ENCODE measurements at places on chromosomes 4 and X.
A peak's percentile ranks its signal among the peaks of the same experiment; 100 is the strongest.

GRCh38 chrX:77925764-77926163 is 15.3 kb downstream of the ATP7A start:
- DNase-seq: no peak

GRCh38 chrX:19836337-19836736 is 51.1 kb downstream of the SH3KBP1 start:
- DNase-seq: no peak

DNA sequence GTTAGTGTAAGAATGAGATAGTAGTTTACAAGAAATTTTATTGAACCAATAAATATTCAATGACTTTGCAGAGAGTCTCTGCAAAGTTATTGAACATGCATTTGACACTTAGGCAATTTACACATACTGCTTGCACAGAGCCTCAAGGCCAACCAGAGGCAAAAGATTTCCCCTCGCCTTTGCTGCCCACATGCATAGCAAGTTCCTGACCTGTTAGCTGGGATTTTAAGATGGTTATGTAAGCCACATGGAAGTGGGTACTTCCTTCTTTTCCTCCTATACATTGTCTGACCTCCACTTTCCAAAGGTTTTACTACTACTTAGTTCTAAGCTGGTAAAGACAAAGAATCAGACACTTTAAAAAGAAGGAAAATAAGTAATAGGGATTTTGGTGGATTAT is 430.1 kb upstream of the FRG1 start:
- DNase-seq: no peak

DNA sequence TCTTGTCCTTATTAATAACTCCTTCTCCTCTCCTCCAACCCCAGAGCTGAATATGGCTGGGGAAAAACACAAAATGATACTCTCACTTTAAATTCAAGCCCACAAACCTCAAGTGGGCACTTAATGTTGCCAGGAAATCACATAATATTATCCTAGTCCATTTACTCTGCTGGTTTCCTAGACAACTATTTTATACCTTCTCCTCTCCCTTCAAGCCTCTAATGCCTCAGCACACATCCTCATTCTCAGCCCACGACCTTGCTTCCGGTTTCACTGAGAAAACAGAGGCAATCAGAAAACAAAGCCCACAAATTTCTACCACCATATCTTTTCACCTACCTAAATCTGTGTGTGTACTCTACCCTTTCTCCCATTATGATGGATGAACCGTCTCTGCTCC is 12.1 kb upstream of the CLCN5 start:
- no peak for DNase-seq

- no peak for DNase-seq
Observed at GRCh38 chrX:3621414-3621813, 92.0 kb downstream of the PRKX start.

- no peak for DNase-seq
Observed at GRCh38 chrX:121195719-121196118, 148.3 kb downstream of the GLUD2 start.

GRCh38 chrX:47690175-47690574 is 31.2 kb upstream of the UXT start:
- DNase-seq: no peak

DNA sequence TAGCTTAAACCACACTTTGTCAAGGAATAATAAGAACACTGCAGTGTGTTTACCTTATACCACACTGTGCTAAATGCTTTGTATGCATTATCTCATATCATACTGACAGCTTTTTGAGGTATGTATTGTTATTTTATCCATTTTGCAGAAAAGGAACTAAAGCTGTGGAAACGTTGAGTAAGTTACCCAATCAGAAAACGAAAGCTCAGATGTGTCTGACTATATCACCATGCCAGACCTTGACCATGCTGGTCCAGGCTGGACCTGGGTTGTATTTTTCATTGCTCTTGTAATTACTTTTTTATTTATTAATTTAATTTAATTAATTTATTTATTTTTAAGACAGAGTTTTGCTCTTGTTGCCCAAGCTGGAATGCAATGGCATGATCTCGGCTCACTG is 2.1 kb downstream of the HSD17B11 start:
- DNase-seq: no peak

DNA sequence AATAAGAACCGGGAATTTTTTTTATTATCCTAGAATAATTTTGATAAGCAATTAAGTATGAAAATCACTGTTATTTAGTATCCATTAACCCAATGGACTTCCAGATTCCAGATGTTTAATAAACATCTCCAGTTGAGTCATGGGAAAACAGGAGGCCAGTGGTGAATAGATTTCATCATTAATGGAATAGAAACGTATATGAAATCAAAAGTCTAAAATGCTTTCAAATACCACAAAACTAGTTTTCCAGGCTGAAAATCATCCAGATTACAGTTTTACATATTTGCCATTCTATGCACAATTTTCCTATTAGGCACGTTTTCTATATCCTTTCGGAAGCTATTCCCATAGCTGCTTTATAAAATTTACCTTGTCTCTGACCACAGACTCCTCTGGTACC is 35.0 kb downstream of the IRF2 start:
- DNase-seq: no peak

DNA sequence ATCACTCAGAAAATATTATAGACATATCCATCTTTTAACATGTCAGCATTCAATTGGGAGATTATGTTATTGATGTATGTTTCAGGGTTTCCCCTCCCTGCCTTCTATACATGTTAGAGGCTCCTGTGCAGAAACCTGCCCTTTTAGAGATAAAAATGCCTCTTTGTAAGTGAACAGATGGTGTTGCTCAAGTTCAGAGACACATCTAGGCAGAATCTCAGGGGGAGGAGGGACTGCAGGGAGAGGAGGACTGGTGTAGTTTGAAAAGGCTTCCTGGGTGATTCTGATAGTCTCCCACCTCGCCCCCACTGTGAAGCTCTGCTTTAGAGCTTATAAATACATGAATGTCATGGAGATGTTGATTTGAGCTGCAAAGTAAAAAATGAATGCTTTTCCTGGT is 12.0 kb upstream of the UNC5C start:
- no peak for DNase-seq

GRCh38 chr4:109655396-109655795 is 47.8 kb downstream of the CASP6 start:
- DNase-seq: no peak

DNA sequence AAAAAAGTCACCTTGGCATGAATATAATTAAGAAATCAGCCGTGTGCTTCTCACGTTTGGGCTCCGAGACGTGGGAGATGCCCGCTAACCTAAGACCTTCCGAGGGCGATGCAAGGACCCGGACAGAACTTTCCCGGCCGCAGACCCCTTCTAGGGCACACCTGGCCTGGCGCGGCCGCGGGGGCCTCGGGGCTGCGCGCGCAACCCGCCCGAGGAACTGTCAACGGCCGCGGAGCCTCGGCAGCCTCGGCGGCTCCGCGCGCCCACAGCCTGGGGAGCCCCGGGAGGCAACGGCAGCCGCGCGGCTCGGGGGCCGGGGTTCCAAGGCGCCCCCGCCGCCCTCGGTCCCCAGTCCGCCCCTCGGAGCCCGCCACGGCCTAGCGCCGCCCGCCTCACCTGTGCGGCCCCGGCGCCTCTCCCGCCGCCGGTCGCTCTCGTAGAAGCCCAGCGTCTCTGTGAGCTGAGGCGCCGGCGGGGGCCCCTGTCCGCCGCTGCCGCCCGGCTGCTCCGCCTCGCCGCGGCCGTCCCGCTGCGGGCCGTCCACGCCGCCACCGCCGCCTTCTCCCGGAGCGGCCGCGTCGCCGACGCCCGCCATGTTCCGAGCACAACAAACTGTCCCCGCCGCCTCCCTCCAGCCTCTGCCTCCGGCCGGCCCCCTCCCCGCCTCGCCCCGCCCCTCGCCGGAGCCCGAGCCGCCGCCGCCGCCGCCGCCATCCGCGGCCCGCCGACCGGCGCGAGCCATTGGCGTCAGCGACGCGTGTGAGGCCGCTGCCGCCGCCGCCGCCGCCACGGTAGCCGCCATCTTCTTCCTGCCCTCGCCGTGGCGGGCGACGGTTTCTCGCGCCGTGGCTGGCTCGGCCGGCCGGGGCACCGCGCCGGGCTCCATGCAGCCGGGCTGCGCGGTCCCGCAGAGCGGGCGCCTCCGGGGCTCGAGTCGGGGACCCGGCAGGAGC is at the start of gene TAPT1:
Gene TAPT1, minus strand, starts transcription at position 609 of the 953 bp plus-strand sequence. Its CDS starts 14 bp downstream, at position 595.
- DNase-seq: peak; percentile 89

- no peak for DNase-seq
Observed at GRCh38 chr4:66465111-66465510, 794.8 kb upstream of the EPHA5 start.

GRCh38 chr4:139453041-139453370 is 915 bp upstream of the RAB33B start:
- peak; percentile 62 for DNase-seq

GRCh38 chr4:18397681-18398390 is 376.3 kb upstream of the LCORL start:
- DNase-seq: no peak

DNA sequence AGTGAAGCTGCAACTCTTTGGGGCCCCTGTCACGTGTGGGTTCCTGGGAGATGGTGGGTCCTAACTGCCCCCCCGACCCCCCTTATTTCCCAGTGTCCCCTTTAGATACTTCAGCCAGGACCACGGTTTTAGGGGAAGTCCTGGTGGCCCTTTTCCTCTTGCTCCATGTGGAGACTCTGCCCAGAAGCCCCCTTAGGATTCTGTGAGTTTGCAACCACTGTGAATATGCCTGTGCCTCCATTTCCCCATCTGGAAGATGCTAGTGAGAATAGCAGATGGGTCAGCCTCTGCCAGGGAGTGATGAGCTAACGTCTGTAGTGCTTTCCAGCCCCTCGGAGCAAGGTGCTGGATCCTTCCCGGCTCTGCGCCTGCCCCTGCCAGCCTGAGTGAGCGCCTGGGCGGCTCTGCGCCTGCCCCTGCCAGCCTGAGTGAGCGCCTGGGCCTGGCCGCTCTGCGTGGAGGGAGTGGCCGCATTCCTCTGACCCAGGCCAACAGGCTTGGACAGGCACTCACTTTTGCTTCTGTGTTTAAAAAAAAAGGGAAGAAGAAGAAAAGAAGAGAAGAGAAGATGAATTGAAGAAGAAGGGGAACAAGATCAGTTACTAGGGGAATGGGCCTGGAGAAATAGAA is 6.7 kb upstream of the CITED1 start:
- no peak for DNase-seq

DNA sequence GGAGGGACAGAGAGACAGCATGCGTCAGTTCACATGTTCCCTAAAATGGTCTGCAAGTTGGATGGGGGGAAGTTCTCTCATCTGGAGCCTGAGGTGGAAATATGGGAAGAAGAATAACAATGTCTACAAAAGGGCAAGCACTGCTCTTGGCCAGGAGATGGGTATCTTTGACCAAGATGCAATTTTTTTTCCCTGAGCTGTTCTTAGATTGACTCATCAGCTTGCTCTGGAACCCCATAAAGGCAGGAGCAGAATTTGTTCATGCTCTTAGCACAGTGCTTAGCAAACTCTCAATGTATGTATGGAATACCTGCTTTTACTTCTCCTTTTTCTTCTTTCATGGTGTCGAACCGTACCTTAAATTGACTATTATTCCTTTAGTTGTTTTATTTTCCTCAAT is 90.5 kb upstream of the ZNF827 start:
- DNase-seq: no peak

DNA sequence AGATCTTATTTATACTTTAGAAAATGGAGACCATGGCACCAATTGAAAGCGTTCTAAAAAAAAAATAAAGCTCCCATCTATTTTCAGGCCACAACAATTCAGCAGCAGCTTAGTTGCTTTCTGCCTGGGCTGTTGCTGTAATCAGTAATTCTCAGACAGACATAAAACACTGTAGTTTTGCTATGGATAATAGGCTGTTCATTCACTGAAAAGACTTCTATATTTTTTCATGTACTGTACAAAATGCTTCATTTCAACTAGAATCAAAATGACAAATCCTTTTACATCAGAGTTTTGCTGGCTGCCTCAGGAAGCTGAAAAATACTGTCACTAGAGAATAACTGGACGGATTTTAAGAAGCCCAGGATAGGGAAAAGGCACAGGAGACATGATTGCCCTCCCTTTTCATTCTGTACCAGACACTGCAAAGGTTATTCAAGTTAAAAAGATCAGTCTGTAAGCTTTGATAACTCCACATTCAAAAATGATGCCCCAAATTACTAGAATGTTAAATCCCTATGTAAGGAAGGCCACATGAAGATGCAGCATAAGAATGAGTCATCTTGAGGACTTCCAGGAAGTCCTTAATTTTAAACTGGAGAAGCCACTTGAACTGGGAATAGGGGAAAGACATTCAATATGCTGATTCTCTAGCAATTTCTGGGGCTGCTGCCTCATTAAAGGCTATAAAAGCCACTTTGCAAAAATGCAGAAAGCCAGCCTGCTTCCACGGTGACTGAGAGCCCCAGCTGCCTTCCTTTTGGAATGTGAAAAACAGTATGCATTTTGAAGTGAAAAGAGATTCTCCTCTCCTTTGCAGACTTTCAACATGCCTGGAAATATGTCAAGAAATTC is 403.2 kb upstream of the RASGEF1B start:
- no peak for DNase-seq

DNA sequence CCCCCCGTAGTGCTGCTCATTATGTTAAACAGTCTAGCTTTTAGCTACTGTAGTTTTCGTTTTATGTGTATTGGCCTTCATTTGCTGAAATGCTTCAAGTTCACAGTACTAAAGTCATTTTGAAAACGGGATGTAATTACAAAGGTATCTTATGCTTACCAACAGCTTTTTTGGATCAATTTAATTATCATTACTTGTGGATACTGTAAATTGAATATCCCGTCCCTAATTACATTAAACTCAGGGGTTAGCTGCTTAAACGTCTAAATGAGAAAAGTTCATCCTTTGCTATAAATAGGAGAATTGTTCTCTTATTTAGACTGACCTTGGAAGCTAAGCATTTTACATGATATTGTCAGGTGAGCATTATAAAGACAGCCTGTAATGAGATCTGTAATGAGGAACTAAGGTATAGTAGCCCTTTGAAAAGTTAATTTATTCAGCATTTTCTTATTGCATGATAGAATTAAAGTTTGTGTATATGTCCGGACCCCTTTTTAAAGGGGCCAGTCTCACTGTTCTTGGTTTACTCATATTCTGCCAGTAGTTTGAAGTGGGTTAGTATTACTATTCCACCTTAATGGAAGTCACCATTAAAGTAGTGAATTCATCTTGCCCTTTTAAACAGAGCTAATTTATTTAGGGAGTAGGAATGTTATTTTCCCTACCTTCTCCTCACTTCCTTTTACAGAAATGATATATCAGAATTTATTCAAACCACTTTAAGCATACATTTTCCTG is 252.6 kb downstream of the TENM3 start:
- no peak for DNase-seq

GRCh38 chr4:183797445-183798300 is 107.4 kb upstream of the STOX2 start:
- DNase-seq: peak; percentile 67

DNA sequence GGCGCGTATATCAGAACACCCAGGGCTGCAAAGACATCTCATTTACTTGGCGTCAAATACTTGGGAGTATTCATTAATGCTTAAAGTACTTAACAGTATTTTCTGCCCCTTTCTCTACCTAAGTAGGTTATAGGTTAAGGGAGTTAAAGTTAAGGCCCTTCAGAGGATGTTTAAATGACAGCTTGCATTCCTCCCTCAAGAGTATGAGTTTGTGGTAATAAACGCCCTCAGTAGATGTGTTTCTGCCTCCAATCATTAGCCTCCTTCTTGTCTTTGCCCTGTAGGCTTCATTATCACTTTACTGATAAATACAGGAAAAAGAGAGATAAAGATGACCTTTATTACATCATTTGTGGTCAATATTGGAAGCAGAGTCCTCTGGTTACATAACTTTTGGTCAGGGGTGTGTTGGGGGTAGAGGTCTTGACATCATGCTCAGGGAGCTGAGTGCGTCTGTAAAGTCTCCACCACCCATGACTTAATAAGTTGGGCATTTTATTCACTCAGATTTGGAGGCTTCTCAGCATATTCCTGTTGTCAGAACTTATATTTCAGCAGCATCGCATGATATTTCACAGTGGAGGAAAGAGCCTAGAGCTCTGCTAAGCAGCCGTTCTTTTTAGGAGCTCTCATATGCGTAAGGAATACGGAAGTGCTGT is 145.9 kb downstream of the CPE start:
- no peak for DNase-seq

All from iPS-NIHi11 (cell line).